ENCODE measurements at places on chromosomes 3 and 15. TPM values are rescaled to one million over a fixed set of nuclear protein-coding genes. Genes with fewer than 3 reads are reported as not detected.
A peak's percentile ranks its signal among the peaks of the same experiment; 100 is the strongest.

DNA sequence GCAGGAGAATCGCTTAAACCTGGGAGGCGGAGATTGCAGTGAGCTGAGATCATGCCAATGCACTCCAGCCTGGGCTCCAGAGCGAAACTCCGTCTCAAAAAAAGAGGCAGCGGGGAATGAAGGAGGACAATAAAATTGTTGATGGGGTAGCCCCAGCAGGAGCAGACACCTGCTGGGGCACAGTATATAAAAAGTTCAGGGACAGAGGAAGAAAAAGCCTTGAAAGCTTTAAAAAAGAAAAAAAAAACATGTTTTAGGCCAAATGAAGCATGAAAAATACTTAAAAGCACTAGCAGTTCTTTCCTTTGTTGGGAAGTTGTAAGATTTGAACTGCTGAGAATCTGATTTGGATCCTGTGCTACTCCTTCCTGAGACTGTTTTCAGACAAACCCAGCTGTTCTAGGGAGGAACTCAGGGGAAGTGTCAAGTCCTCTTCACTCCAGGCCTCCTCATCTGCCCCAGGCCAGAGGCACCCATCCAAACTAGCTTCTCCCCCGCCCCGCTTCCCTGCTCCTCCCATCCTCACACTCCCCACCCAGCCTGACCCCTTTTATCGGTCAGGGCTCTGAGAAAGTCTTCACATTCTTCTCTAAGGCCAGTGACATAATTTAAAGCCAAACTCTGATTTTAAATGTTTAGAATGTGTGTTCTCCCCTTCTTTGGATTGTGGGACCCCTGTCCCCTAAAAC is 4.9 kb downstream of the IL17RD start:
- DNase-seq = peak; percentile 58

- DNase-seq = no peak
Measured at GRCh38 chr15:31328969-31329639, 2.5 kb downstream of the KLF13 start.

The MGLL gene
- 82.1 TPM for total RNA-seq

DNA sequence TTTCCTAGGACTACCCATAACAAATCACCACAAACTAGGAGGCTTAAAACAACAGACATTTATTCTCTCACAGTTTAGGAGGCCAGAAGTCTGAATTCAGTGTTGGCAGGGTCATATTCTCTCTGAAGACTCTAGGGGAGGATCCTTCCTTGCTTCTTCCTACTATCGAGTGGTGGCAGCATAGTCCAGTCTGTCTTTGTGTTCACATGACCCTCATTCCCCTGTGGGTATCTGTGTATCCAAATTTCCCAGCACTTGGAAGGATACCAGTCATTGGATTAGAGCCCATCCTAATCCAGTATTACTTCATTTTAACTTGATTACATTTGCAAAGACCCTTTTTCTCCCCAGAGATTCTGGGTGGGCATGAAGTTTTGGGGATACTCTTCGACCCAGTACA is 63.8 kb downstream of the GMPS start:
- DNase-seq = no peak

DNA sequence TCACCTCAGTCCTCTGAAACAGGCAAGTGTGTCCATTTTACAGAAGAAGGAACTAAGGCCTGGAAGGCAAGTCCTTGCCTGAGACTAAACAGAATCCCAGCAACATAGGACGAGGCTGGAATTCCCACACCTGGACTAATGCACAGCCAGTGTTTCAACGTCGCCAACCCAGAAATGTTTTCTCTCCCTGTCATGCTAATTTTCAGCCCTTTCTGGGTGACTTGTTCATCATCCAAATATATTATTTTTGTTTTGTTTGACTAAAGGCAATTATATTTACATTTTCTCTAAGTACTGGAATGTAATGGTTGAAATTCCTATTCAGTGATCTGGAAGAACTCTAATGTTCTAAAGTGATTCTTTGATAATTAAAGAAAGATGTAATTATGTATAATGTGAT is 51.8 kb downstream of the BTD start:
- peak; percentile 52 for DNase-seq

Data from fibroblast of villous mesenchyme (primary cell).